ENCODE measurements at places on chromosomes 4 and X.
A peak's percentile ranks its signal among the peaks of the same experiment; 100 is the strongest.

GRCh38 chrX:1205681-1206611 lies 6.5 kb downstream of the CRLF2 start:
- no peak for DNase-seq

- no peak for DNase-seq
Measured at GRCh38 chr4:146261041-146261440, 46.7 kb downstream of the REELD1 start.

DNA sequence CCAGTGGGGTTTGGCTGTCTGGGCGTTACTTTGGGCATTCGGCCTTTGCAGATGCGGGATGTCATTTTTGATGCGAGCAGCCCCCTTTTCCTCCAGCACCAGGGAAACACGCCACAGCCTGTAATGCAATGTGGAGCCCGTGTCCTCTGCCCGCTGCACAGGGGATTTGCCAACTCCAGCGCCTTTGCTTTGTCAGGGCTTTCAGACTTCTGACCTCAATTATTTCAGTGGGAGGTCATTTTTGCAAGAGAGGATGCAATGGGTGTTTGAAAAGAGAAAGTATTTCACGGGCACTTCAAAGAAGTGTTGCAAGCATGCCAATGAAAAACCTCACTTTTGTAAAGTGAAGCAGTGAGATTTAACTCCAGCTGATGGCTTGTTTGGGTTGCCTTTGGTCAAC lies 11.5 kb downstream of the CLCN4 start:
- DNase-seq: no peak

DNA sequence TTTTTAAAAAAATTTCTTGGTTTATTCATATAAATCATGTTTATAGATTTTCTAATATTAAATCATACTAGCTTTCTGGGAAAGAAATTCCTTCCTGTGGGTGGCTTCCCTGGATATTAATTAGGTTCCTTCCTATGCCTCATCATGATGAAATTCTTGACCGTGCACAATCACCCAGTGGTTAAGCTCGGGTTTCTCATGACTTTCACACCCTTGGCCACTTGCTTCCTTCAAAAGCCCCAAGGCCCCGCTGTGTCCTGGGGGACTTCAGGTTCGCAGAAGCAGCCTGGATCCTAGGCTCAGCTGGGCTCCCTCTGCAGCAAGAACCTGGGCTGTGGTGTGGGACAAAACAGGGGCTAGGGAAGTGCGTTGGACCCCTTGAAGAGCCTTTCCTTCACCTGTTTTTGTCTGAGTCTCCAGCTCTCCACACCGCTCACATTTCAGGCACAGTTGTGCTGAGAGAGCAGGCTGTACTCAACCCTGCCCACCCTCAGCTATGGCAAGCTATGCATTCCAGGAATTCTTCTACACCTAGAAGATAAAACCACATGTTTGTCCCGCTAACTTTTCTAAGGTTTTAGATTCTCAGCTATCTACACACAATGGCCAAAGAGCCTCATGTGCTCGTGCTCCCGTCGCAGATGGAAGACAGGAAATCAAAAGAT lies 48.9 kb upstream of the TMSB15B start:
- DNase-seq: no peak

GRCh38 chr4:30825008-30825770 lies 105.0 kb downstream of the PCDH7 start:
- DNase-seq: no peak

GRCh38 chr4:168167714-168168284 lies 75.5 kb downstream of the ANXA10 start:
- DNase-seq: no peak

GRCh38 chr4:113560579-113560978 lies 201.0 kb downstream of the CAMK2D start:
- DNase-seq: no peak

DNA sequence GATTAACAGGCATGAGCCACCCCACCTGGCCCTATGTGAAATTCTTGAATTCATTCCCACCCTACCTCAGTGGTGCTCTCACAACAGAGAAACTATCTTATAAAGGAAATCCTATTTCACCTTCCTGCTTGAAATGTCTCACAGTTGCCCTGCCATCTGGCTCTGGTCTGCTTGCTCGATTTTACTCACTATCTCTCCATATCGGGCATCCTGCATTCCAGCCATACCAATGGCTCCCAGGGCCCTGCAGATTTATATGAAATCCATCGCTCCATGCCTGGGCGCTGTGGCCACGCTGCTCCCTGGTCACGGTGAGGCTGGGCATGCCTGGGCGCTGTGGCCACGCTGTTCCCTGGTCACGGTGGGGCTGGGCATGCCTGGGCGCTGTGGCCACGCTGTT lies 15.8 kb downstream of the SORBS2 start:
- DNase-seq: no peak

GRCh38 chr4:23932901-23933308 lies 43.1 kb upstream of the PPARGC1A start:
- no peak for DNase-seq

DNA sequence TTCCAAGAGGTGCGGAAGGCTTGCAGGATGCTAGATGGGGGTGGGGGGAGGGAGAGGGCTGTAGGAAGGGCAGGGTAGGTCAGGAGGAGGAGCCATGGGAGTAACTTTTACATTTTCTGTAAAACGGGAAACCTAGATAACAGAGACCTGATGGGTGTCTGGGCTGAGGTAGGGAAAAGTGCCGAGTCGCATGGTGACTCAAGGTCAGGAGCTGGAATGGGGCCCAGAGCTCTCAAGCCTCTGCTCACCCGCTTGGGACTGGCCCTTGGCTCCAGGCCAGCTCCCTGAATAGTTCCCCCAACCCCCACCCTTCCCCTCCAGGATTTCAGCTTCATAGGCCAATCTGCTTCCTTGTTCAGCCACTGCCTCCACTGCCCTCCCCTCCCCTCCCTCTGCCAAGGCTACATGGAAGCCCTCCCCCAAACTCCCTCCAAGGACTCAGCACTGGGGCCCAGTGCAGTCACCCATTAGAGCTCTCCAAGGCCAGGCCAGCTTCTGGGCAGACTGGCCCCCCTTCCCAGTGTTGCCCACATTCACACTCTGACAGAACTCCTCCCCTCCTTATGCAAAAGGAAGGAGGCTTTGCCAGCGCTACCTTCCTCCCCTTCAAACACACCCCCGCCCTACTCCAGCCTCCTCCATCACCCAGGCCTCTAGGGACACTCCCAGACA lies 43.6 kb downstream of the TSC22D3 start:
- DNase-seq: peak; percentile 70

DNA sequence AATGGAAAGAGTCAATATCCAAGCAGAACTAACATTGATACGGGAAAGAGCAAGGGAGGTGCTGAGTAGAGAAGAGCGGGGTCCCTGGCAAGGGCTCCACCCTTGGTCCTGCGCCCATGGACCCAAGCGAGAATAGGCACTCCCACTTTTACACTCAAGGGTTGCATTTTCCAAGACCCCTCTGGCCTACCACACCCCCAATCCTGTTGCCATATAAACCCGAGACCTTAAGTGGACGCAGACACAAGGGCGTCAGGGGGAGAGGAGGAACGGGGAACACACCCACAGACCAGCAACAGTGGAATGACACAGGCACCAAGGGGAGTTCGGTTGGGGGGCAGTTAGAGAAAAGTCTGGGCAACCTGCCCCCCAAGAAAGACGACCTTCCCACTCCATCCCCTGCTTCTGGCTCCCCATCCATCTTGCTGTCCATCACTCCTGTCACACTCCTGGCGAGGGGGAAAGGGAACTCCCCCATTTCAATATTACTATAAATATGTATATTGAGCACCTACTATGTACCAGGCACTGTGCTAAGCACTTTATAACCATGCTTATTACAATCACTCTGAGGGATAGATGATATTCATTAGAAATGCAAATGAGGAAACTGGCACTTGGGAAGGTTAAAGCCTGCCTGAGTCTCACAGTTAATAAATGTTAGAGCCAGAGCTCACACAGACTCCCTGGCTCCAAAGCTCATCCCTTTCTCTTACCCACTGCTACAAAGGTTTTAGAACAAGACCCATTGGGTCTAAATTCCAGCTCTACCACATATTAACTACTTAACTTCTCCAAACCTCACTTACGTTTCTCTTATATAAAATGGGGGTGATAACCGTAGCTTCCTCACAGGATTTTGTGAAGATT lies 51.7 kb downstream of the SCD5 start:
- no peak for DNase-seq

- DNase-seq: no peak
Measured at GRCh38 chr4:153471698-153472093, 5.5 kb downstream of the TMEM131L start.

DNA sequence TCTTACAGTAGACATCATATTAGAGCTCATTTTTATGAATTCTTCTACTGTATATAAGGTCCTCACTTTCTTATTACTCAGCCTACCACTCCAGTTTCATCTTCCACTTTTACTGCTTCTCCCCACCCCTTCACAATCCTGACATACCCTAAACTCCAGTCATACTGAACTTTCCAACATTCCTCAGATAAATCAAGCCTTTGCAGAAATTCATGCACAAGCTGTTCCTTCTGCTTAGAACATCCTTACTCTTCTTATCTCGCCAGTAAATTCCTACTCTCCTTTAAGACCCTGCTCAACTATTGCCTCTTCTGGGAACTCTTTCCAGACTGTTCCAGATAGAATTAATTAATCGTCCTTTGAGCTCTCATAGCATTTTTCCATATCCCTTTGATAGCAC lies 24.8 kb downstream of the RTL9 start:
- no peak for DNase-seq

GRCh38 chrX:76454456-76454927 lies 27.0 kb downstream of the MAGEE1 start:
- no peak for DNase-seq

GRCh38 chr4:37872310-37872988 lies 18.4 kb upstream of the TBC1D1 start:
- DNase-seq: no peak

- DNase-seq: no peak
Measured at GRCh38 chr4:2913168-2913567, 50.0 kb downstream of the NOP14 start.

- no peak for DNase-seq
Measured at GRCh38 chr4:141635736-141636081, 674 bp upstream of the IL15 start.

GRCh38 chr4:147682755-147683154 lies 1.2 kb downstream of the PRMT9 start:
- DNase-seq: no peak

- DNase-seq: no peak
Measured at GRCh38 chr4:2942532-2943363, 20.5 kb downstream of the NOP14 start.

- DNase-seq: no peak
Measured at GRCh38 chr4:186752325-186752724, 28.7 kb upstream of the FAT1 start.

GRCh38 chr4:181613200-181613599 lies 630.0 kb upstream of the TENM3 start:
- DNase-seq: no peak

GRCh38 chrX:43822014-43822413 lies 60.2 kb downstream of the MAOB start:
- no peak for DNase-seq

DNA sequence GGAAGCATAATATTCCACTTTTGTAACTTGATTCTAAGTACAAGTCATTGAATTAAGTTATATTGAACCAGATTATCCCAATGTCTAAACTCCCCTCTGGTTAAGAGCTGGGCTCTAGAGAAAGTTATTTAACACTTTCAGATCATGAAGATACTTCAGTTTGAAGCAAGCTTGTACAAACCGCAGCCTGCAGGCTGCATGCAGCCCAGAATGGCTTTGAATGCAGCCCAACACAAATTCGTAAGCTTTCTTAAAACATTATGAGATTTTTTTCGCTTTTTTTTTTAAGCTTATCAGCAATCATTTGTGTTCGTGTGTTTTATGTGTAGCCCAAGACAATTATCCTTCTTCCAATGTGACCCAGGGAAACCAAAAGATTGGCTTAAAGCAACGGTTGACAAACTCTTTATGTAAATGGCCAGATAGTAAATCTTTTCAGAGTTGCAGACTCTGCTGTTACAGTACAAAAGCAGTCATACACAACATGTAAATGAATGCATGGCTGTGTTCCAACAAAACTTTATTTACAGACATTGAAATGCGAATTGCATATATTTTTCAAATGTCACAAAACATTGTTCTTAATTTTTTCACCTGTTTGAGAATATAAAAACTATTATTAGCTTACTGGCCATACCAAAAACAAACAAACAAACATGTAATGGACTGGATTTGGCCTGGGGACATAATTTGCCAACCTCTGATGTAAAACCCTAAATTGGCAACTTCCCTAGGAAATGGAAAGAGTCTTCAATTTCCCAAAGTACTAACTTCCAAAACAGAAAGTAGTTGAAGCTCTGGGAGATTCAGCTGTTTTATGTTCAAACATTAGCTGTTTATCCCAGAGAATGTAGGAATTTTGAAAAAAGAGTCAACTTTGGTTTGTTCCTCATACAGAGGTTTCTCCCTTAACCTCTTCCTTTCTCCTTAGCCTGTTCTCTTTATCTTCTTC lies 201.1 kb upstream of the MBNL3 start:
- DNase-seq: no peak

DNA sequence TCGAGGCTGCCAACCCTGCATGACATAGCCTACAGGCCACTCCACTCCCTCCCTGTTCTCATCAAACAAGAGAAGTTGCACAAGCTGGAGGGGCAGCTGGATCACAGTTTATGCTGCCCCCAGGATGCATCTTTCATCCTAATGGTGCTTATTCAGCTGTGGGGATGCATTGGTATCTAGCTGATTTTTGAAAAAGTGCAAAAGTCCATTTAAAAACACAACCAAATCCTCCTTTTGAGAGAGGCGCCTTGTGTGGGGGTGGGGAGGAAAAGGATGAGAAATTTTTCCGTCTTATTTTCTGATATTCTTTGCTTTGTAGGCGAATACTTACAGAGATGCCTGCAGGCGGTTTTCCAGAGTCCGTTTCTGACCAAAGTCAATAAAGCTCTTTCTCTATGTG lies 276.4 kb upstream of the BOD1L1 start:
- no peak for DNase-seq

DNA sequence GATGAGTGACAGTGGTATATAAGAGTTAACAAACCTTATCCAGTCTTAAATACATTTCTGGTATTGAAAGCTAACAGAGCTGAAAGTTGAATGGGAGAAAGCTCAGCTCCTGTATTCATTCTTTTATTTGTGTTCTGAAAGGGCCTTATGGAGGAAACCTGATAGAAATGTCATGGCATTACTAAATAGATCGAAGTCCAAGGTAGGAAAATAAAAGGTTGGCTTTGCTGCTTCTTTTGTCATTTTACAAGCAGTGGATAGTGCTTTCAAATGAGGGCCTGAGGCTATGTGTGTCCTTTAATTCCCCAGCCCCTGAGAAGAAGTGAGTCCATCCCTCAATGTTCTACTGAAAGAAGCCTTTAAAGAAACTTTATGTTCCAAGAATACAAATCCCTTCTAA lies 974.3 kb upstream of the INTU start:
- DNase-seq: no peak

DNA sequence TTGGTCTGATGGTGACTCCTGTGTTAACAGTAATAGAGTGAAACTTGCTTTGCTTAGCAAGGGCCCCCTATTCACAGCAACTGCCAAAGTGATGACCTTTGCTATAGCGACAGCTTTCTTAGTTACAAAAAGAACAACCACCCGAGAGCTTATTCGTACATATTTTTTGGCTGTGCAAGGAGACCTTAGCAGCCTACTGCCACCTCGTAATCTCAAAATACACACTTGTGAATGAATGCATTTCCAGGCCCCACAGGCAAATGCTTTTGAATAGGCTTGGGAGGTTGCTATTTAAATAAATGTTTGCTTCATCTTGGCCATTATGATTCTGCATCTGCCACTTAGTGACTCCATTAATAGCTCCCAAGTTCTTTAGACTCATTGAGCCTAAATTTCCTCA lies 47.4 kb downstream of the CCDC149 start:
- DNase-seq: no peak

GRCh38 chr4:86542319-86543027 lies 51.6 kb upstream of the PTPN13 start:
- no peak for DNase-seq
